ELF-1 (cell line): ENCODE measurements at places on chromosomes 4 and X.

- no peak for DNase-seq
These were observed 860 bp upstream of the RPS6KA3 start for GRCh38 chrX:20267607-20267930.

DNA sequence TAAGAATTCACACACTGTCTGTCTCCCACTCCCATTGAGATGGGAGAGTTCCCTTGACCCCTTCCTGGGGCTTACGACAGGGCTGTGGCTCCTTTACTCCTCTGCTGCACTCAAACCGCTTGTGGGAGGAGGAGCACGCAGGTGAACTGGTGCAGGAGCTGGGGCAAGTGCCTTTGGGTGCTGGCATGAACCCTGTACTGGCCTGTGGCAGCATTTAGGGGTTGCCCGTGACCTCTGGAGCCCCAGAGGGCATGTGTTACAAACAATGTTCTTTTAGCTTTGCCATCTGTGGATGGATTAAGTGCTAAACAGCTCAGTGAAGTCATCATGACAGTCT lies 21.8 kb upstream of the FTHL17 start:
- DNase-seq = no peak

DNA sequence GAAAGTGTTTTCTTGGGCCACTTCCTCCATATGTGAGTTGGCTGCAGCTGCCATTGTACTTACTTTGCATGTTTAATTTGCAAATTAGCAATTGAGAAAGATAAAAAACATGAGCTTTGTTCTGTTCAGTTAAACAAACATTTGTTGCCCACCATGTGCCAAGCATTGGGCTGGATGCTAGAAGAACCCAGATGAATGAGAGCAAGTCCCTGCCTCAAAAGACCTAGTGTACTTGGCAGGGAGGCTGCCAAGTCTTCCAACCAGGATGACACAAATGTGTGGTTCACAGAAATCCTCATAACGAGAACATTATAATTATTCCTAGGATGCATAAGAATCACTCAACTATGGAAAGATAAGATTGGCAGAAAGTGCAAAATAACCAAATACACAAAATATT lies 66.7 kb downstream of the GPM6A start:
- no peak for DNase-seq

DNA sequence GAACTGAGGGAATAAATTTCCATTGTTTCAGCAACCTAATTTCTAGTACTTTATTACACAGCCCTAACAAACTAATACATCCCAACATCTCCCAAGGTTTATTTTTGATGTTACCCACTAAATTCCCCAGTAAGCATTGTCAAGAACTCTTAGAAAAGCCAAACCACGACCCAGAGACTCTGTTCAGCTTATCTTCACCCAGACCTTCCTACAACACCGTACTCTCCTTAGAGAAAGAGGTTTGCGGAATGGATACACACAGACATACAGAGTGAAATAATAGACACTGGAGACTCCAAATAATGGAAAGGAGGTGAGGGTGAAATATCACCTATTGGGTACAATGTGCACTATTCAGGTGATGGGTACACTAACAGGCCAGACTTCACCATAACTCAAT lies 75.6 kb downstream of the LRBA start:
- no peak for DNase-seq

DNA sequence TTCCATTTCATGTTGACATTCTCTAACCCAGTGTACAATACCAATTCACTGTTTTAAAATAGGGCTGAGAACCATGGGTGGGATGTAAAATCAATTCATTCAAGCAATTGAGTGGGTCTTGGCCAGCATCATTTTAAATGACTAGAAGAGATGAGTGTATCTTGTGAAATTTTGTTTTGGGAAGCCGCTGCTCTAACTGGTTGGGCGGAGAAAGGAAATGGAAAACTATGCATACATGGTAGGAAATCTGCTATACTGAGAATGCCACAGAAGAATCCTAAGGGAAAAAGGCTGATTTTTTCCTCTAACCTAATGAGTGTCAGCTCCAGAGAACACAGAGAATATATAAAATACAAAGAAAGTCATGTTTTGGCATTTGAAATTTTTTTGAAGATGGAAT lies 54.8 kb upstream of the DCLK2 start:
- no peak for DNase-seq

DNA sequence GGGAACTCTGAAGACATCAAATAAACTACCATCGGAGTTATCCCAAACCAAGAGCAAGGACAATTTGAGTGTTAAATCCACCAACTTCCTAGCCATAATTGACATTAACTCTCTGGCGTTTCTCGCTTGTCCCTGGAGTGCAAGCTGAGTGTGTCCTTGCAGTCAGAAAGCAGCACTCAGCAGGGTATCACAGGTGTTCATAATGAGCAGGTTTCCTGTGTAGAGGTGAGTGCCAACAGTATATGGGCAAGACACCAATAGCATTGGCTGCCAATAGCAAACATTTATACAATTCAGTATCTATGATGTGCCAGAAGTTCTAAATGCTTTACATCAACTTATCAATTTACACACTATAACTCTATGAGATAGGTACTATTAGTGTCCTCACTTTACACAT lies 11.2 kb downstream of the BLTP1 start:
- DNase-seq = no peak

DNA sequence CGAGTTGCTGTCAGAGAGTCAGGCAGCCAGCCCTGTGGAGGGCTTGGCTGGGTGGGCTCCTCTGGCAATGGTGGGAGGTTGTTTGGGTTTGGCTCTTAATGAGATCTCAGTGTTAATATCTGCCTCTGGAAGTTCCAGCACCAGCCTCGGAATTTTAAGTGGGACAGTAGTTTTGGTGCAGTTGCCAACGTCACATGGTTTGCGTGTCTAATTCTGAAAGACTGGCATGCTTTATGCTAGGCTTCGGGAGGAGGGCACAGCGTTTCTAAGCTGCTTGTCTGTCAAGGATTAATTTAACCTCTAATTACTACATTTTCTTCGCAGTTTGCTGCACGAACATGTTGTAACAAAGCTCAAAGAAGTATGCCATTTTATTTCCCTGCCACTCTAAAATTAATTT lies 9.2 kb downstream of the MAMLD1 start:
- no peak for DNase-seq

- no peak for DNase-seq
These were observed 232.7 kb upstream of the NR3C2 start for GRCh38 chr4:148674876-148675275.

DNA sequence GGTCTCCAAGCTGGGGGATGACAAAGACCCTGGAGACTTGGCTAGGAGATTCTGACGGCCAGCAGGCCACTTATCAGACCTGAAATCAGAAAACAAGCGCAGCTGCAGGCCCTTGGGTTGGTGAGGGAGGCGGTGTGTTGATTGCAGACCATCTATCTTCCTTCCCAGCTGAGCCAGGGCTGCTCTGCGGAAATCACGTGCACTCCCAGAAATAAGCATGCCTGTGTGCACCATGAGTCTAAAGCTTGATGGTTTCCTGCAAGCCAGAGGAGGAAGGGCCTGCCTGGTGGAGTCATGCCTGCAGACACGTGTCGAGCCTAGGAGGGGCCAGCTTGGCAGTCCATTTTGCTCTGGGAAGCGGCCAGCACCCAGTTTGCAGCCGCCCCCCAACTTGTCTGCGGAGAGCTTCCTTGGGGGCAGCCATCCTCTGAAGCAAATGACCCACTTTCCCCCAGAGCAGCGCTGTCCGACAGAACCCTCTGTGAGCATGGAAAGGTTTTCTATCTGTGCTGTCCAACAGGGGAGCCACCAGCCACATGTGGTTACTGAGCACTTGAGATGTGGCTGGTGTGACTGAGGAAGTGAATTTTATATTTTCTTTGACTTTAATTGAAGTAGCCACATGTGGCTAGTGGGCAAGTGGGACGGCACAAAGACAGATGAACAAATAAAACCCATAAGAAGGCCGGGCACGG lies 175.7 kb upstream of the BCOR start:
- DNase-seq = peak; percentile 87

- DNase-seq = no peak
These were observed 29.4 kb downstream of the CTBP1 start for GRCh38 chr4:1219566-1219950.

DNA sequence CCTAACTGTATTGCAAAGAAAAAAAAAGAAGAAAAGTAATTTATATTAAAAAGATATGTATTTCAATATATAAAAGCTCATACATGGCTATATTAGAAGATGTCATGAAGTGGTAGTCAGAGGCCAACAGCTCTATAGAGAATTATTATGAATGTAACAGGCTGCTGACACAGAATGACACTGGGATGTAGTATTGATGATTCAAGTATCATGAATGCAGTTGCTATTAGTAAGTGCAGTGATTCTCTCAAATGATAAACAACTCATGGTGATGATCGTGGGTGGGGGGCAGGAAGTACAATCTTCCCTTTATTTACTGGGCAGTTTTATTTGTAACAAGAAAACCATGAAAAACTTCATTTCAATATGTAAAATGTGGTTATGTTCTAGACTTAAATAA lies 124.6 kb downstream of the COL4A6 start:
- no peak for DNase-seq

DNA sequence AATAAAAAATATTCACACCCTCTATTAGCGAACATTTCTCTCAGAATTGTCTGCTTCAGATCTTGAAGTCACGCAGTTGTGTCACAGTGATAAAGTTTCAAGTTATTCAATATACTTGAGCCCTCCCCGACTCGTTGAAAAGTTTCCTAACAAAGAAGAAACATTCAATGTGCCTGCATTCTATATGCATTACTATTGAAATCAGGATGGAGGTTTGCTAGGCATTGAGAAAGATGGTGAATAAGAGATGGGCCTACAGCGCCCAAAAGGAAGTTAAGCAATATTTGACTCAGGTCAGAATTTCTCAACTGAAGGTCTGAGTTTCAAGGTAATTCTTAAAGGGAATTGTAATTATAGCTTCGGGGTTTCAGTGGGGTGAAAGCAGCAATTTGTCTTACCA lies 6.1 kb downstream of the TCEANC start:
- DNase-seq = no peak

- peak; percentile 68 for DNase-seq
These were observed 126.5 kb downstream of the ADGRA3 start for GRCh38 chr4:22389240-22389870.

DNA sequence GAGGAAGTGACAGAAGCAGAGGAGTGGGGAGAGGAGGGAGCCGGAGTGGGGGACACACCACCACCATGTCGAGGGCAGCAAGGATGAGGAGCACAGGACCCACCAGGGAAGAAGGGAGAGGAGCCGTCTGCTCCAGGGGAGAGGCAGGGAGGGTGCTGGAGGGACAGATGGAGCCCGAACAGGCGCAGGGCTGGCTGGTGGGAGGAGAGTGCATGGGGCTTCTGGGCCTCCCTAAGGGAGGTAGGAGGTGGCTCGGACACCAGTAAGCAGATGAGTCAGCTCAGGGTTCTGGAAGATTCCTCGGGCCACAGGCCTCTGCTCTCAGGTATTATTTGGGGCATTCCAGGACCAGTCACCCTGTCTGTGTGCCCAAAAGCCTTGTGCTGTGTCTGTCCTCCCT lies 29.8 kb downstream of the ATP2B3 start:
- no peak for DNase-seq

GRCh38 chrX:138191998-138192397 lies 519.5 kb downstream of the FGF13 start:
- peak; percentile 38 for DNase-seq

DNA sequence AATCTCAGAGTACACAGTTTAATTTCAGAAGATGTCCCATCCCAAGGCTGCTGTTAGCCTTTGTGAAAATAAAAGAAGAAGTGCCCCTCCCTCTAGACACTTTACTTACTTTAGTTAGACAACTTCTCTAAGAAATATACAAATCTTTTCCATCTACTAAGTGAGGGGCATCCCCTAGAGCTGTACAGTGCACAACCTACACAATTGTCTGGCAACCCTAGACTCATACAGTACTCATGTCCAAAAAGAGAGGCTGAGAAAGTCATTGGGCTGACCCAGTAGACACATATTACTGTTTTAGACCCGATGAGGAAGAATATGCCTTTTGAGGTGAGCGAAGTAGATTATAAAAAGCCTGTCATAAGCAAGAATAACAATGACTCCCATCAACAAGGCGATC lies 297.6 kb downstream of the IDS start:
- no peak for DNase-seq

GRCh38 chr4:145320294-145320693 lies 139.9 kb upstream of the OTUD4 start:
- DNase-seq = no peak

- DNase-seq = no peak
These were observed 267.4 kb downstream of the IL1RAPL1 start for GRCh38 chrX:28854637-28855036.

DNA sequence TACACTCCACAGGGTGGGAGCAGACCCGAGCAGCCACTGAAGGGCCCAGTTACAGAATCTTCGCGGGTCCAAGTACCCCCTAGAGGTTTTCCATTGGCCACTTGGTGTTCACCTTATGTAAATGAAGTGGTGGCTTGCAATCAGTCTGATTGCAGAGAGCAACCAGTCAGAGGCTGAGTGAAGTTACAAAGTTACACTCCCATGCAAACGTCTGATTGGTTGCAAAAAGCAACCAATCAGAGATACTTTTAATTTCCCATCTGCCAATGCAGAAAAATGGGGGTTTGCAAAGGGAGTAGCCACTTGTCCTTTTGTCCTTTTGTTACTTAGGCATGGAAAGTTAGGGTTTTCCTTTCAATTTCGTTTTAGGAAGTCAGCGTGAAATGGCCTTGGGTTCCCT lies 27.0 kb upstream of the NKAP start:
- DNase-seq = no peak

DNA sequence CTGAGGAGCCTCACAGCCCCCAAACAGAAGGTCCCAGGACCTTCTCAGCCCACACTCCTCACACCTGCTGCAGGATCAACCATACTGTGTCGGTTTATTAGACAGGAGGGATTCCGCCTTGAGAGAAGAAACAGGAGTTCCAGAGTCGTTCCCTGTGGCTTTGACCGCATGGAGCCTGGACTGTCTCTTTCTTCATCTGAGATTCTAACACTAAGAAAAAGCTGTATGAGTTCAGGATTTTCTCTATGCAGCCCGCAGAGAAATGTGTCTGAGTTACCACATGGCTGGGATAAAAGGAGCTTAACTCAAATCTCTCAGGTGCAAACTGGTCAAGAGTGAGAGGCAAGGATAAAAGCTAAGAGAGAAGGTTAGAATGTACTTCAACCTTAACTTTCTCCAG lies 126.7 kb downstream of the AFAP1 start:
- no peak for DNase-seq

- DNase-seq = peak; percentile 3
These were observed 93.4 kb downstream of the TMA16 start for GRCh38 chr4:163587867-163588266.

DNA sequence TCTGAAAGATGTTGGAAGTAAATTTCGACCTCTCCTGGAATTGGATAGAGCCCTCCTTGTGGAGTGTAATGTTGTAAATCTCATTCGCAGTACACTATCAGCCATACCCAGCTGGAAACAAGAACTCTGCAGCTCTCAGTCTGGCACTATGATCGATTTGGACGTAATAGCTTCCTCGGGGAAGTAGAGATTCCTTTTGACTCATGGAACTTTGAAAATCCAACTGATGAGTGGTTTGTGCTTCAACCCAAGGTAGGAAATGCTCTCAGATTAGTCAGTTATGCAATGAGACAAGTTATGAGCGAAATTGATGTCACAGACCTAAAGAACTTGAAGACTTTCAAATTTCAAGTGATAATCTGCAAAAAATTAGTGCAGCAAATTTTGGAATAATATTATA lies 103.9 kb downstream of the SYTL5 start:
- no peak for DNase-seq

GRCh38 chr4:3530051-3530450 lies 2.2 kb downstream of the LRPAP1 start:
- no peak for DNase-seq

GRCh38 chr4:61828960-61829359 lies 628.8 kb downstream of the ADGRL3 start:
- no peak for DNase-seq
